Activated CD4-positive, alpha-beta T cell treated with anti-CD3 and anti-CD28 coated beads, Interleukin-2, amount 50 U/mL, for 48 hours (primary cell): ENCODE measurements at places on chromosomes 3 and 15.

GRCh38 chr3:127905556-127905955 is 9.5 kb upstream of the KBTBD12 start:
- no peak for DNase-seq

DNA sequence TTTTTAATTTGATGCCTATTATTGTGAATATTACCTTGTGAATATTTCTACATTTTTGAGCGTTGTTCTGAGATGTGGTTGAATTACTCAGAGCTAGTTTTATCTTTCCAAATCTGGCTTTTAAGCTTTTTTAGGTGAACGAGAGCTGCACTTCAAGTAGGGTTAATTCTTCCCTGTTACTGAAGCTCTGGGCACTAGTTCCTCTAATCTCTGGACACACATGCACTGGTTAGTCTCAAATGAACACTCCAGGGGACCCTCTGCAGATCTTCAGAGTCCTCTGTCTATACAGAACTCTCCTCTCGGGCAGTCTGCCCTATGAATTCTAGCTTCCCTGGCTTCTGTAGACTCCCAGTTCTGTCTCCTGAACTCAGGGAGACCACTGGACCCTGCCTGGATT is 237.5 kb upstream of the TBC1D5 start:
- DNase-seq = no peak

- no peak for DNase-seq
Measured at GRCh38 chr3:162007722-162008121, 511.1 kb downstream of the OTOL1 start.

DNA sequence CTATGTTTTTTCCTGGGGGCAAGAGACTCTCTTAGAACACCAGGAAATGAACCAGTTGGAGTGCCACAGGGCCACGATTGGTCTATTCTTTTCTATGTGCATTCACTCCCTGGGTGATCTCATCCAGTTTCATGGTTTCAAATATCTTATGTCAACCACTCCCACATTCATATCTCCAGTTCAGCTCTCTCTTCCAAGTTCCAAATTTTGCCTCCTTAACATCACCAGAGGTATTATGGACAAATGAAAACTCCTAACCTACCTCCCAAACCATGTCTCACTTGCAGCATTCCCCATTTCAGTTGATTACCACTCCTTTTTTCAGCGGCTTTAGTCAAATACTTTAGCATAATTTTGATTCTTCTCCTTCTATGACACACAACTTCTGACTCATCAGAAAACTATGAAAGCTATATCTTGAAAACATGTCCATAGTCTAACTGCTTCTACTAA is 203.1 kb upstream of the SEMA6D start:
- DNase-seq = no peak

DNA sequence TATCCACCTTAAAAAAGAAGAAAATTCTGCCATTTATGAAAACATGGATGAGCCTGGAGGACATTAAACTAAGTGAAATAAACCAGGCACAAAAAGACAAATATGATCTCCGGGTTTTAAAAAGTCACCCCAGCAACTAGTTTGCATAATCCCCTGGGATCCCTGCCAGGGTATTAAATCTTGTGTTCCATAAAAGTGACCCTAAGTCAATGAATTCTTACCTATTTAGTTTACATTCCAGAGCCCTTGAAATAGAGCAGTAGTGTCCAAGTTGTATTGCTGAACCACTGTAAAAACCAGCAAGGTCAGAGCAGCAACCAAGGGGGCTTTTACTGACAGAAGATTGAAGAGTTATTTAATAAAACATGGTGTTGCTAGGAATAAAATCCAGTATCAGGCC is 716.8 kb upstream of the BCHE start:
- no peak for DNase-seq

DNA sequence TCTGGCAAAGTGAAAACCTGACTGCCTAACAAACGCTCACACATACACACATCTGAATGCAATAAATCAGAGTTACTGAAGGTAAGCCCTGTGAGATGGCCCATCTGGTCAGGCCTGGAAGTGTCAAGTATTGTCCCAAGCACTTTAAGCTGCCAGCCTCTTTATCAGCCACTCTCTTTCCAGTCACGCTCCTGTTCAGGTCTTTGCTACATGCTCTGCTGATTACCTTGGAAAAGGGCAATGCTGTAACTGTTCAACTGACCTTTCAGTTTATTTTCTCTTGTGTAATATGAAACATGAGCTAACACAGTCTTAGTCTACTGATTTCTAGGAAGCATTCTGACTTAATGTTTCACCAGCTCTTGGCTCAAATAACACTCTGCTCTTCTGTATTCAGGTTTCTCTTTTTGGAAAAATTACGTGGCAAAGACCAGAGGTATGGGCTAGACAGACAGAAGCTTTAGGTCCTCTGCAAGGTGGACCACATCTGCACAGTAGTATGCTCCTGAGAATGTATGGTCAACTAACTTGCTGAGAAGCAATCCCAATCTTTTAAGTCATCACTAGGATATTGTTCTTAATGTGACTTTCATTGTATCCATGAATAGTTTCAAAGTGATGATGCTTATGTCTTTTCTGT is 44.5 kb downstream of the GBE1 start:
- DNase-seq = no peak

- peak; percentile 45 for DNase-seq
Measured at GRCh38 chr3:142929109-142929508, 34.4 kb downstream of the PAQR9 start.
